SK-N-SH (cell line): ENCODE measurements at places on chromosomes 1 and 21. TPM values are rescaled to one million over a fixed set of nuclear protein-coding genes. Genes with fewer than 3 reads are reported as not detected.

DNA sequence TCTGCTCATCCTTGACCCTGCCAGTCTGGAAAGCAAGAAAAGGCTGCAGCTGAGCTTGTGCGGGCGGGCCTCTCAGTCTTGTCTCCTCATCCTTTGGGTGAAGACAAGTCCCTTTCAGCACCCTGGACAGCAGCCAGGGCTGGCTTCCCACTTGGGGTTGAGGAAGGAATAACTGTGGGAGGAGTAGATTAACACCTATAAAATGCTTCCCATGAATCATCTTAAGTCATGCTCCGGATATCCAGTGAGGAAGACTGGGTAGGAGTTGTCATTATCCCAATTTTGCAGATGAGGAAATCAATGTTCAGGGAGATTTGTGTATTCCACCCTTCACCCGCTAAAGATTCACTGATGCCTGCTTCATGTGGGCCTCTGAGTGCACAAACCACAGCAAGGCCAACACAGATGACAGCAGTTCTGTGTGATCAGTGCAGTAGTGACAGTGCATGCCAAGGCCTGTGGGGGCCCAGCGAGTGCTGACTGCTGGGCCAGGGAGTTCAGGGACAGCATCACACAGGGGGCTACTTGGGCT lies 20.1 kb upstream of the COL16A1 start:
- no peaks in the 10 kb centered on the region for H3K27me3 ChIP-seq
- H3K4me3 ChIP-seq, result no peak overlapping the region
- no peak overlapping the region for H3K27ac ChIP-seq

The WNT4 gene
- 0.03 and 0.08 TPM in 2 replicates for polyA plus RNA-seq

DNA sequence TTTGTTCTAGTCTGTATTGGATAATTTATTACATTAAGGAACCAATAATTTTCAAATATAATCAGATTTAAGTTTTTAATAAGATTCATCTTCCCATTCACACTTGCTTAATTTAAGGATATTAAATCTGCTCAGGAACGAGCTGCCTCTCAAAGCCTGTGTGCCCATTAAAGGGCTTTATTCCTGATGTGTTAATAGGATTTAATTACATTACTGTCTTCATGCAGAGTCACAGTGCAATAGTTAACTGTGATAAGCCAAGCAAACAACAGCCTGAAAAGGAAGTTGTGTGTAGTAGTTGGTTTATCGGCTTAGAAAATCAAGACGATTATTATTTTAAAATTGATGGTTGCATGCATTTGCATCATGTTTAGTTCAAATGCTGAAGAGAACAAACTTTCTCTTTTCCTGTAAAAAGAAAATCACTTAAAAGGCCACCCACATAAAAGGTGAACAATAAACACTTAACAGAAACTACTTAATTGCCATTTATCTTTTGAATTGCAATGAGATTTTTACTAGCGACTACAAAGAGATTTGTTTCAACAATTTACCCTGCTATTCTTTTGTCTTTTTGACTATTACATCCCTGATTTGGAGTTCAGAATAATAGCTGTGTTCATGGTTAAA lies 174.6 kb downstream of the RWDD3 start:
- H3K36me3 ChIP-seq, result no peaks in the 10 kb centered on the region
- H3K27me3 ChIP-seq, result no peaks in the 10 kb centered on the region
- H3K27ac ChIP-seq, result no peak overlapping the region
- peaks cover 13% of the 10 kb centered on the region for H3K4me1 ChIP-seq

- no peaks in the 10 kb centered on the region for H3K36me3 ChIP-seq
- H3K27ac ChIP-seq, result no peak overlapping the region
- no peaks in the 10 kb centered on the region for H3K27me3 ChIP-seq
- no peak overlapping the region for H3K4me3 ChIP-seq
Observed at GRCh38 chr1:87986130-87986866, 657.6 kb downstream of the LMO4 start.

The MCOLN3 gene
- polyA plus RNA-seq, result not detected in 2 replicates

DNA sequence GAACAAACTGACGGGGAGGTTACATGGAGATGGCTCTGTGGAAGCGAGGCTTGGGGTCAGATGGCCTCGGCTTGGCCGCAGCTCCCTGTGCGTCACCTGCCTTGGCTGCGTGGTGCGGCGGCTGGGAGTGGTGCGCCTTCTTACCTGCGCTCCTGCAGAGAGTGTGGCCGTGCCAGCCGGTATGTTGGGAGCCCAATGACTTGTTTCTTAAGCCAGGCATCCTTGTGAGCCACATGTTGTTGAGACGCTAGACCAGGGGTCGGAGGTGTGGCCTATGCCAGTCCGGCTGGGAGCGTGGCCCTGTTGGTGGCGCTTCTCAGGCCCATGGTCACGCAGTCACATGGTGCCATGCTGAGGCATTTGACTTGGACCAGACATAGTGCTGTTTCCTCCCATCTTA lies 10.5 kb downstream of the SLX9 start:
- no peaks in the 10 kb centered on the region for H3K27me3 ChIP-seq
- peaks cover 2% of the 10 kb centered on the region; the same call in 1 of the 2 replicates for H3K4me1 ChIP-seq
- no peak for DNase-seq
- H3K27ac ChIP-seq, result no peak overlapping the region
- H3K36me3 ChIP-seq, result peaks cover 4% of the 10 kb centered on the region
- H3K4me3 ChIP-seq, result no peak overlapping the region

GRCh38 chr1:224357626-224358124 lies 996 bp downstream of the CNIH4 start:
- H3K27me3 ChIP-seq, result no peaks in the 10 kb centered on the region
- H3K27ac ChIP-seq, result peak overlapping the region; percentile 64; the same call in 1 of the 2 replicates
- H3K36me3 ChIP-seq, result no peaks in the 10 kb centered on the region
- H3K4me3 ChIP-seq, result peak overlapping the region; percentile 80
- DNase-seq, result peak; percentile 38

DNA sequence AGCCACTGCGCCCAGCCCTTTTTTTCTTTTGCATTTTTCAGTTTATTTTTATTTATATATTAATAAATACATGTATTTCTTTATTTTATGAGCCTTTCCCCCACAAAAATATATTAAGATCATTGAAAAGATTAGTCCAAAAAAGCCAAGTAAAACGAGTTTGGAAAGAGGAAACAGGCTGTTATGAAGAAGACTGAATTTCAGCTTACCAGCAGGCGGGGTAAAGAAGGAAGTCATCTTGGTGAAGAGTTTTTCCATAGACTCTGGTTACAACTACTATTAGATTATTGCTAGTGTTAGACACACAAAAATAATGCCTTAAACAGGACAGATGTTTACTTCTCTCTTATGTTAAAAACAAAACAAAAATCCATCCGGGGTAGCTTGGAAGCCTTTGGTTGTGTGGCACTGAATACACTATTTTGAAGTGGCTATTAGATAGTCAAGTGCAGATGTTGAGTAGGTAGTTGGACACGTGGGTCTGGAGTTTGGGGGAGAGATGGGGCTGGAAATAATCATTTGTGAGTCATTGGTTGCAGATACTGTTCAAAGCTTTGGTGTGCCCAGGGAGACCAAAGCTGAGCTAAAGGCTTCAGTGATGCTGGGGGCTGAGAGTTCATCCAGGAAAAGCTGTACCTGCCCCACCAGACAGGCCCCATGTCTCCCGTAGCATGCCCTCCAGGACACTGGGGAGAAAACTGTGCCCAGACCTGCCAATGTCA lies 8.7 kb upstream of the LRRC71 start:
- no peak overlapping the region for H3K4me3 ChIP-seq
- peaks cover 42% of the 10 kb centered on the region; the same call in 1 of the 2 replicates for H3K4me1 ChIP-seq
- H3K27ac ChIP-seq, result peak overlapping the region; percentile 94

- H3K27me3 ChIP-seq, result no peaks in the 10 kb centered on the region
- no peak overlapping the region for H3K27ac ChIP-seq
- H3K36me3 ChIP-seq, result peaks cover under 1% of the 10 kb centered on the region
- no peak for DNase-seq
Observed at GRCh38 chr1:109501644-109502363, 7.7 kb downstream of the AMIGO1 start.

GRCh38 chr1:12173631-12174121 lies 6.9 kb downstream of the TNFRSF1B start:
- no peaks in the 10 kb centered on the region for H3K36me3 ChIP-seq
- no peak overlapping the region for H3K27ac ChIP-seq
- DNase-seq, result no peak
- H3K27me3 ChIP-seq, result 0 out of 2 replicates have a peak, but pooled peaks cover 4% of the 10 kb centered on the region
- H3K4me3 ChIP-seq, result no peak overlapping the region
- peaks cover 7% of the 10 kb centered on the region; the same call in 1 of the 2 replicates for H3K4me1 ChIP-seq

DNA sequence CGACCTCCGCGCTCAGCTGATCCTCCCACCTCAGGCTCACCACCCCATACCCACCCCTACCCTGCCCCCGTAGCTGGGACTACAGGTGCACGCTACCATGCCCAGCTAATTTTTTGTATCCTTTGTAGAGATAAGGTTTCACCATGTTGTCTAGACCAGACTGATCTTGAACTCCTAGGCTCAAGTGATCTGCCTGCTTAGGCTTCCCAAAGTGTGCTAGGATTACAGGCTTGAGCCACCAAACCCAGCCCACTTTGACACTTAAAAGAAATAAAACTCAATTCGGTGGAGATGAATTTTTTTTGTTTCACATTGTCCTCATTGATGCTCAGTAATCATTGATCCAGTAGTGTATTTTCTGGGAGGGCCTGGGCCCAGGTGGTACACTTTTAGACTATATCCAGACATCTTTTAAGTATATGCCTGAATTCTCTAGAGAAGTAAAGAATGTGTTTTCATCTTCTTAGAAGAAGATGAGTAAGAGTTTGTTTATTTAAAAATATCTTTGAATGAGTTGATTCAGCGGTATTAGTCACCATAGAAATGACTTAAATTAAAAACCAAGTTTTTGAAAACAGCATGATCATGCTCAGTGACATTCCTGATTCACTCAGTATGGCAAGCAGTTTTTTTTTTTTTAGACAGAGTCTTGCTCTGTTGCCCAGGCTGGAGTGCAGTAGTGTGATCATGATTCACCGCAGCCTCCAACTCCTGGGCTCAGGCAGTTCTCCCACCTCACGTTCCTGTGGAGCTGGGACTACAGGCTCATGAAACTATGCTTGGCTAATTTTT lies 57.8 kb downstream of the EPB41 start:
- H3K27ac ChIP-seq, result no peak overlapping the region
- H3K4me1 ChIP-seq, result peaks cover 28% of the 10 kb centered on the region
- no peak overlapping the region for H3K4me3 ChIP-seq
- no peaks in the 10 kb centered on the region for H3K27me3 ChIP-seq
- no peak for DNase-seq

- no peaks in the 10 kb centered on the region; the same call in 1 of the 2 replicates for H3K4me1 ChIP-seq
- H3K4me3 ChIP-seq, result no peak overlapping the region
- no peak overlapping the region for H3K27ac ChIP-seq
- H3K27me3 ChIP-seq, result peaks cover 54% of the 10 kb centered on the region
Observed at GRCh38 chr1:24923485-24924113, 6.5 kb downstream of the RUNX3 start.
